ENCODE measurements at places on chromosomes 1 and 21. TPM values are rescaled to one million over a fixed set of nuclear protein-coding genes. Genes with fewer than 3 reads are reported as not detected.

Gene NIBAN1
- total RNA-seq: 42.4 TPM

Gene ADAM30
- total RNA-seq: not detected

Gene LEMD1
- total RNA-seq: not detected

Gene GJA4
- total RNA-seq: 35.9 TPM

Gene RGL1
- total RNA-seq: 76.9 TPM

Gene RNF186
- not detected for total RNA-seq

Gene DPYD
- 45.7 TPM for total RNA-seq

- no peak for DNase-seq
Observed at GRCh38 chr21:41032541-41032940, 135.4 kb upstream of the BACE2 start.

DNA sequence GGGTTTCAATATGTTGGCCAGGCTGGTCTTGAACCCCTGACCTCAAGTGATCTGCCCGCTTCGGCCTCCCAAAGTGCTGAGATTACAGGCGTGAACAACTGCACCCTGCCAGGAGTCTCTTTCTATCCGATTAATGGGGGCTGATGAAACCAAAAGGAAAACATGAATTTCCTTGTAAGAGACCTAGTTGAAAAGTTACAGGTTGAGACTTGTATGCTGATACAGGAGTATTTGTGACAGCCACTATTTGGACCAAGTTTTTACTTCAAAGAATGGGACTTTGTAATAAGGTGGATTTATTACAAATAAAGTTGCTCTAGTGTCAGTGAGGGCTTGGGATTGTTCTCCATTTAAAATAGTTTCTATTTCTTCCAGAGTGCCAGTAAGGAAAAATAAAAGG is 43.6 kb upstream of the TMEM61 start:
- DNase-seq: no peak

DNA sequence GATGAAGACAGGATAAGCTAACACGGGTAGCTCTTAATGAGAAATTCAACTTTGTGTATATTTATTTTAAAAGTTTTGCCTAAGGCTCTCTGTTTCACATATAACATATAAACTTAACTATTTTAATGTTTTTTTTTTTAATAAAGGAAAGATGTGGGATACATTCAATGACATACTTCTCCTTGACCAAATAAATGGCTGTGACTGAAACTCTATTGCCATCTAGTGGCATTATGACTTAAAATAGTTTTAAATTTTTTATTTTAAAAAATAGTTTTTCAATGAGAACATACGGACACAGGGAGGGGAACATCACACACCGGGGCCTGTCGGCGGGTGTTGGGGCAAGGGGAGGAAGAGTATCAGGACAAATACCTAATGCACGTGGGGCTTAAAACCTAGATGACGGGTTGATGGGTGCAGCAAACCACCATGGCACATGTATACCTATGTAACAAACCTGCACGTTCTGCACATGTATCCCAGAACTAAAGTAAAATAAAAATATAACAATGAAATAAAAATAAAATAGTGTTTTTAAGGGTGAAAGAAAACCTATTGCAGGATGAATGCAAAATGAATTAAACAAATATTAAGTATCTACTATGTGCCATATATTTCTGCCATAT is 83.4 kb downstream of the LYST start:
- no peak for DNase-seq

DNA sequence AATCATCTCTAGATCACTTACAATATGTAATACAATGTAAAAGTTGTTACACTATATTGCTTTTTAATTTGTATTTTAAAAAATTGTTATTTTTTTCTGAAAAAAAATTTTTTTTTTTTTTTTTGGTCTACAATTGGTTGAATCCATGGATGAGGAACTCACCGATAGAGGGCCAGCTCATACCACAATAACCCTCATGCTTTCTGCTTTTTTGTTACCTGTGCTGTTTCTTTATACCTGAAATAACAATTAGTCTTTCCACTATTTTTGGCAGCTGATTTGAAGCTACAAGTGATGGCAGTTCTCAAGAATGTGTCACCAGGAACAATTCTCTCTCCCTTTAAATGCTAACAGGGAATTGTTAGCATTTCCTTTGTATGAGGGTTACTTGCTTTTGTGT is 12.0 kb downstream of the SMG7 start:
- DNase-seq: no peak

GRCh38 chr1:203364094-203364801 is 13.3 kb upstream of the FMOD start:
- DNase-seq: no peak

DNA sequence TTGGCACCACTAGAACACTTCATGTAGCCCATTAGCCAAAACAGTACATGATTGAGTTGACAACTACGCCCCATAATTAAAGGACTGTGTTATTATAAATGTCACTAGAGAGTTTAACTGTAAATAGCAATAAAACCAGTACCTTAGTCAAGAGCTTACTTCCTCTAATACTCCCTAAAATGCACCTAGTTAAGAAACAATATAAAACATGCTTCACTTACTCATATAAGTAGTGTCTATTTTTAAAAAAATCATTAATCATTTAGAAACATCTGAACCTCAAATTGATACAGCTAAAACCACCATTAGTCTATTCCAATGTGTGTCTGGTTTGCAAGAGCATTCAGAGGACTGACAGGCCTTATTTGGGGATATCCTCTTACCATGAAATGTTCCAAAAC is 25.3 kb downstream of the PTP4A2 start:
- DNase-seq: no peak

DNA sequence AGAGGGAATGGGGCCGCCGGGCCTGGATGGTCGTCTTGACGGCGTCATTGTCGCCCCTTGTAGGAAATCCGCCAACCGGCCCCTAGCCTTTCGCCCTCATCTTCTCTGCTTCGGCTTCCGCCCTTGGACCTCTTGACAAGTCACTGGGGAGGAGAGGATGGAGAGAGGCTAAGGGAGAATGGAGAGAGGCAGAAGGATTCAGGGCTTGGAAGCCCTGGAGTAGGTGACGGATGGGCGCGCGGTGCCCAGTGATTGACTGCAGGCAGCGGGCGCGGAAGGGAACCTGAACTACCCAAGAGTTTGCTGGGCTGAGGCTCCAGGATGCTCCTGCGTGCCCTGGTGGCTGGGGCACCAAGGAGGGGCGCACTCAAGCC is 651 bp downstream of the PDE4B start:
- no peak for DNase-seq

DNA sequence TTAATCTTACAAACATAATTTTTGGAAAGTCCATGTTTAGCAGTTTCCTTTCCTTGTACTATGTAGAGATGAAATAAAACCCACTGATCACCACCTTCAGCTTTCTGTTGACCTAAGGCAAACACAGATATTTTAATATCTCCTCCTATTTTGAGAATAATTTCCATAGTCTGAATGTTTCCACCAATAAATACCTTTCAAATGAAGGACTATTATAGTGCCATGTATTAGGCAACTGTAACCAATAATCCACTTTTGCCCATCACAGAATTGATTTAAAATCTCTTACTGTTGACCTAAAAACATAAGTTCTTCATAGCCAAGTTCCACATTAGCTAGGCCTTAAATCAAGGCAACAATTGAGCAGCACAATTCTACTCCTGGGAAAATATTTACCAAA is 1.8 kb downstream of the CDC42BPA start:
- no peak for DNase-seq

GRCh38 chr1:241645199-241645598 is 5.0 kb upstream of the CHML start:
- DNase-seq: no peak

GRCh38 chr1:202788800-202789199 is 19.4 kb downstream of the KDM5B start:
- DNase-seq: no peak

GRCh38 chr21:45837936-45838335 is 143.6 kb upstream of the COL6A1 start:
- DNase-seq: no peak

DNA sequence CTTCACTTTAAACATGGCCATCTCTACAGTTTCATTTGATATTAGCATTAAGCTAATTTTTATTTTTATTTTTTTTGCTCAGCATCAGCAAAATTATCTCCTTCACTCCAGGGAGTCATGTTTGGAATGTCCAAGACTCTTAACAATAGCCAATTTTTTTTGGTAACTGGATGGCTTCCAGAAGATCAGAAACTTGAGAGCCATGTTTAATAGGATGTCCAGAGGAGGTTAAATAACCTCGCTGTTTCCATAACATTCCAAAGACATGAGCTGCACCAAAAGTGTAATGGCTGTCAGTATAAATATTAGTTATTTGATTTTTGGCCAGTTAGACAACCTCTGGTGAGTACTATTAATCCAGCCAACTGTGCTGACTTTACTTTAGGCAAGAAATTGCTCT is 80.7 kb downstream of the DNTTIP2 start:
- DNase-seq: no peak

DNA sequence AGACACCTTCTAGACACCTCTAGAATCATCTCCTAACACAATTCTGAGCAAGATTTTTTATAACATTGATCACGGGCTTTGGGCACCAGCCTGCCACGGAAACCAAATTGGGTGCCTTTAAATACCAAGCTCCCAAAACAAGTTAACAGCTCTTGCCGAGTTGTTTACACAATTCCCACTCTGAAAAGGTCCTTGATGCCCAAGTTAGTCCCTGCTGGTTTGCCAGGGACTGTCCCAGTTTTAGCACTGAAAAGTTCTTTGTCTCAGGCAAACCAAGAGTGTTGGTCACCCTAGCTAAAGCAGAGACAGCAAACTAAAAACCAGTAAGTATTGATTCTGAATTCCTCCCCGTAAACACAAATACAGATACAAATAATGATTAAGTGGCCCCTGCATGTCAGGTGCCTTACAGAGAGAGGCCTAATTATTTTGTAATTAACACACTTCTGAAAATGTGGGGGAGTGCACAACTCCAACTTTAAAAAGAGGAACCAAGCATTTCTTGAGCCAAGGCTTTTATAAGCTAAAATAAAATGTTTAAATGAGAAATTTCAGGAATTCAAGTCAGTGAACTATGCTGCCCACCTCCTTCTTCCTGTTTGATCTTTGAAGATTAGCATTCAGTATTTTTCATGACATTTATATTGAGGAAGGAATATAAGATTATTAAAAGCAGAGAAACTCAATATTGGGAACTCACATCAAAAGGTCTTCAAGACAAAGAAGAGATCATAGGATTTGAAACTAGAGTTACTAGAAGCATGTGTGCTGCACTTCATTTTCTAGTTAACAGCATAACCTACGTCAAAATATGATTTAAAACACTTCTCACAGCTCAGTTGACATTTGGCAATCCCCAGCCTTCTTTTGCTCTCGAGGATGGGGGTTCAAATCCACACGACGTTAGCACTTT is 9.0 kb upstream of the UBE2U start:
- no peak for DNase-seq

DNA sequence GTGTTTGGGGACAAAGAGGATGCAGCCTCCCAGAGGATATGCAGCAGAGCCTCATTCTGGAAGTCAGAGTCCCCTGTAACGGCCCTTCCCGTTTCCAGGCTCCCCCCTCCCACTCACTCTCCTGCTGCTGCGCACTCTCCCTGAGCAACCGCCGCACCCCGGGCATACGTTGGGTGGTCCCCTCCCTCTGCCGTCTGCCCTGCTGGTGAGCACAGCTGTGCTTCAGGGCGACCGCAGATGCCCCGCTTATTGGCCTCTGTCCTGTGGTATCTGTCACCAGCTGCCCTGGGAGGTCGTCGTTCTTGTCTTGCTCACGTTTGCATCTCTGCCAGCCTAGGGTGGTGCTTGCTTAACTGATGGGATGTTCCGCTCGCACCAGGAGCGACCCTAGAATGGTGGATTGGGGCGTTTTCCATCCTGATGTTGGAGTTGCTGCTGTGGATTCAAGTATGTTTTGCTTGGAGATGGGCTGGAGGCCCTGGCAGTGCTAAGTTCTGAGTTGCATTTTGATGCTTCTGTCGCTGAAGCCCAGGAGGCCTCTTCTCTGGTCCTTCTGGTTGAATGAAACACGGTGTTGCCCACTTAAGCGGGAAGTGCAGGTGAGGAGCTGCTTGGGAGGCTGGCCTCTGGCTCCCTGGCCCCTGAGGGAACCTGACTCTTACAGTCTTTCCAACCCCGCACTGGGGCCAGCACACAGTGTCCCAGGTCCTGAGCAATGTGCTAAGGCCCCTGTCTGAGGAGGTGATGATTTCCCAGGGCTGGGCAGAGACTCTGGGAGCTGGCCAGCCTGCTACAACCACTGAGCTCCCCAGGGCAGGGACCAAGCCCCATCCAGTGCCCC is 3.2 kb downstream of the TMEM201 start:
- DNase-seq: no peak

GRCh38 chr1:1290238-1290731 is 10.0 kb downstream of the SCNN1D start:
- DNase-seq: no peak

DNA sequence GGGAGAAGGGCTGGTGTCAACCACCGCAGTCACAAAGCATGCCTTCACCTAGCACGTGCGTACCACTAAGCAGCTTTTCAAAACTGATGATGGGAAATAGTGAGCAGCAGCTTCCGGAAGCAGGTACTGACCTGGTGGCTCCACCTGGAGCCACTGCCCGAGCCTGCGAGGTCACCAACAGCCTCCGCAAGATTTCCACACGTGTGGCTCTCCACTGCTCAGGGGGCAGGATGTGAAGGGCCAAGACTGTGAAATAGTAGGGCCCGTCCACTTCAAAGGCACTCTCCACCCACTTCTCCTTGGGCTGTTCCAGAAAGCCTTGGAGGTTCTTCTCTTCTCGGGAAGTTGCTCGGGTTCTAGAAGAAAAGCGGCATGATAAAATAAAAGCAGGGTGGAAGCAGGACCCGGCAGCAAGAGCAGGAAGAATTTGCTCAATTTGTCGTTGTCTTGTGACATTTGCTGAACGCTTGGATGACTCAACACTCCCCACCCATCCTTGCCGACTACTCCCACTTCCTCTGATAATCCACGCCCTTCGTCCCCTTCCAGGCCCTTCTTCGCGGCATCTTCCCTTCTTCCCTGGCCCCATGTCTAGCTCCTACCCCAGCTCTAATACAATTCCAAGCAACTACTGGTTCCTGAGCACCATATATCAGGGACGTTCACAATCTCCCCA is 124.9 kb upstream of the IFFO2 start:
- no peak for DNase-seq

- no peak for DNase-seq
Observed at GRCh38 chr1:235646463-235646862, 3.1 kb downstream of the GNG4 start.

GRCh38 chr1:5707566-5708345 is 284.5 kb downstream of the NPHP4 start:
- DNase-seq: no peak

DNA sequence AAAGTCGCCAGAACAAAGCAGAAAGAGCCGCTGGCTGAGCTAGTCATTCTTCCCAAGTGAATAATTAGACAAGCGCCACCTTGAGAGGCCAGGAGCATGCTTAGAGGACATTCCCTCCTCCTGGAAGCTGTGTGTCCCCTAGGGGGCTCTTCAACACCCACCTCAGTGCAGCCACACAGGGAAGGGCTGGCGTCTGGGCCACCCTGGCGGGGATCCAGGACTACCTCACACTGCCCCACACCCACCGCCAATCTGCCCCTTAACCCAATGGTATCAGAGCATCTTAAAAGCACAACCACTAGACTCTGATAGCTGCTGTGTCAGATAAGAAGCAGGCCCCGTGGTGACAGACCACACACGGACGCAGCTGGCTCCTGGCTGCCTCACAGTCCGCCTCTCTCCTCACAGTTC is 24.9 kb downstream of the SETD4 start:
- DNase-seq: no peak

Measured in sciatic nerve (tissue), 2 donors.